ENCODE measurements at places on chromosomes 5 and 9.

- no peak for DNase-seq
Observed at GRCh38 chr9:34741628-34742027, 31.7 kb upstream of the CCL21 start.

DNA sequence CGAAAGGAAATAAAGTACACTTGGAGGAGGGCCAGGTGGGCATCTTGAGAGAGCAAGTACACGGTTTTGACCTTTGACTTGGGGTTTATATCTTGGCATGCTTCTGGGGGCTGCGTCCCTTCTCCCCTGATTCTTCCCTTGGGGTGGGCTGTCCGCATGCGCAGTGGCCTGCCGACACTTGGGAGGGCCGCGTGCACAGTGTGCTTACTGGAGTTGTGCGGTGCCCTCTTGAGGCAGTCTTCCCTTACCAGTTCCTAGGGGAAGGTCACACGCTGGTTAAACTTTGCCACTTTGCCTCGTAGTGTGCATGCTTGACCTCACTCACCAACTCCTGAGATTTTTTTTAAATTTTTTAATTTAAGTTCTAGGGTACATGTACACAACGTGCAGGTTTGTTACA, 4.3 kb upstream of the CLPTM1L start:
- no peak for DNase-seq

DNA sequence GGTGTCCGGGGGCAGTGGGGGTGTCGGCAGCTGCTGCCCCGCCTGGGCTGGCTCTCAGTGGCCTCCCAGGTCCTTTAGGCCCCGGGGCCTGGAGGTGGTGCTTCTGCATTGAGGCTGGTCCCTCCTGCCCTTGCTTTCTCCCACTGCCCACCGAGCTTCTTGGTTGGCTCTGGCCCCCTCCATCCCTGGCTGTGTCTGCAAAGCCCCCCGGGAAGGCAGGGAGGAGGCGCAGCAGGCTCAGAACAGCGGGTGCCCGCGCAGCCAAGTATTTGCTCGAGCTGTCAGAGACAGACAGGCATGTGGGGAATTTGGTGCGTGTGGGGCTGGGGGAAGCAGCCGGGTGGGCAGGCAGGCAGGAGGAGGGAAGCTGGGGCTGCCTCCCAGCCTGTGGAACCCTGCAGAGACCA, 11.5 kb downstream of the CXXC5 start:
- no peak for DNase-seq

GRCh38 chr9:21935631-21936030, 58.6 kb downstream of the CDKN2A start:
- DNase-seq: no peak

DNA sequence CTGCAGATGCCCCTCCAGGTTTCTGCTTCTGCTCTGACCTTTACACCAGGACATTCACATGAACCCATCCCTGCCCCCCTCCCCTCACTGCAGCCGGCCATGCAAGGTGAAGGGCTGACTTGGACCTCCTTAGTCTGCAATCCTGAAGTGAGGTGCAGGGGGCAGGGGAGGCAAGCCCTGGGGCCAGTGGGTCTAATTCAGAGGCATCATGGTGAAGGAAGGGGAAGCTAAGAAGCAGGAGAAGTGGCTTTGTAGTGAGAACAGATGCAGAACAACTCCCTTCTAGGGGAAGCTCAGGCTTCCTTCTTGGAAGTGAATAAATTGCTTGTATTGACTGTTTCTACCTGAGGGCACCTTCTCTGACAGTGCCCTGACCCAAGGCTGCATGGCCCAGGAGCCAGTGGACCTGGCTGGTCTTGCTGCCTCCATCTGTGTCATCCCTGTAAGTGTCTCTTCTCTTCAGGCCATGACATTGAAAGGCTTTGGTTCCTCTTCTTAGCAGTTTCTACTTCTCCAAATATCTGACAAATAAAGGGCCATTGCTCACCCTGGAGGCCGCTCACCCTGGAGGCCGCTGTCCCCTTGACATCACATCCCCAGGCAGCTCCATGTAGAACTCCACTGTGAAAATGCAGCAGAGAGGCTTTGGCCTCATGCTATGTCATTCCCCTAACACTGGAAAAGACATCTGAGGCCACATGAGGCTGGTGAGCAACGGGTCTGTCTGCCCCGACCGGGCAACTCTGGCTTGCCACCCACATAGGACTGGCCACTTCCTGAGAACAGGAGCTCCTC, 55.3 kb downstream of the GADD45G start:
- DNase-seq: no peak

DNA sequence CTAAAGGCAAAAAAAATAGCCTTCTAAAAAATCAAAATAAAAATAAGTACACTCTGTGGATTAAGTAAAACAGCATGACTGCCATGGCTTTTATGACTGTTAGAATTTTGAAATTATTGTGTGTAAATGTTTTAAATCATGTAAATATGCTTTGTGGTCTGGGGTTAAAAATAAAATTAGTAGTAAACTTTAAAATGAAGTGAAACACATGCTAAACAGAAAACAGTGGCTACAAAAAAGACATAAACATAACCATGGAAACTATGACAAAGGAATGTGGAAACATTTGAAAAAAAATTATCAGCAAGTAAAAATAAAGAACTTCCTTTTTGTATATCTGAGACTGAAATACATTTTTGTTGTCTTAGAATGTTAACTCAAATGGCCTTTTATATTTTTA, 134.5 kb upstream of the SPEF2 start:
- DNase-seq: no peak

- no peak for DNase-seq
Observed at GRCh38 chr9:113525205-113525604, 61.7 kb downstream of the RGS3 start.

DNA sequence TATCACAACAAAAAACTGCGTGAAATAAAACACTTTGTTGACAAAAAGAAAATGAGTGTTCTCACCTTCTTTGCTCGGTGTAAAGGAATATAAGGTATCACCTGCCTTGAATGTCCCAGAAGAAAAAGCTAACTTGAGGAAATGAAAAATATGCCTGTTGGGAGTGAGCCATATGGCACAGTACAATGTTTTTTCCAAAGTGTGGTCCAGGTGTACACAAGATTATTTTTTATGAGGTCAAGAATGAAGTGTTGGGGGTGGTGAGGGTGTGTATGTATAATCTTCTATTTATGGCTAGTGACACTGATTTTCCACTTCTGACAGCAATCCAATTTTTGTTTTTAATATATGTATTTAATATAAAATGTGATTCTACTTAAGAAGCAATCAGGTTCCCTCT, 134.4 kb downstream of the RFX3 start:
- DNase-seq: no peak

DNA sequence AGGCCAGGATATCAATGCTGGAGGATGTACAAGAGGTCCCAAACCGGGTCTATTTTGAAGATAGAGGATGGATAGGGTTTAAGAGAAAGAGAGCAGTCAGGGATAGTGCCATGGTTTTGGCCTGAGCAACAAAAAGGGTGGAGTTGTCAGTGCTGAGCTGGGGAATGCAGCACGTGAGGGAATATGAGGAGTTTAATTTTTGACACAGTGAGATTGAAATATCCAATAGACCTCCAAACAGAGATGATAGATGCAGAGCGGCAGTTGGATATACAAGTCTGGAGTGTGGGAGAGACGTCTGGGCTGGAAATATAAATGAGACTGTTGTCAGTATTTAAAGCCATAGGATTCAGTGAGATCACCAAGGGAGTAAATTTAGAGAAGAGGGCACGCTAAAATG, 136.7 kb upstream of the EFNA5 start:
- no peak for DNase-seq

DNA sequence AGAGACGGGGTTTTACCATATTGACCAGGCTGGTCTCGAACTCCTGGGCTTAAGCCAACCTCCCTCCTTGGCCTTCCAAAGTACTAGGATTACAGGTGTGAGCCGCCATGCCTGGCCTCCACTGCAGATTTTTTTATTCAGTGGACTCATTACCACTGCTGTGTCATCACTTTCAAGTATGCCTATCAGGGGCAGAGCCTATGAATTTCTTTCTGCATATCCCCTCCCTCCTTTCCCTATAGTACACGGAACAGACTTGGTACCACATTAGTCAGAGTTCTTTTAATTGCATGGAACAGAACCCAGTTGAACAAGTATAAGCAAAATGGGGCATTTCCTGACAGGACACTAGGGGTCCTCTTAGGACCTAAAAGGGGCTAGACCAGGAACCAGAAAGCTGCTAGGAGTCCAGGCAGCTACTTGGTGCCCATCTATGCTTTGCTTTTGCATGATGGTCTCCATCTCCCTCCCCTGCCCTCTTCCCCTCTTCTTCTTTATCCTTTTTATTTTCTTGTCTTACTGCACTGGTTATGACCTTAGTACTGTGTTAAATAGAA, 5.8 kb downstream of the BSPRY start:
- DNase-seq: no peak

GRCh38 chr9:136138566-136138965, 19.9 kb upstream of the TMEM250 start:
- peak; percentile 69 for DNase-seq

- no peak for DNase-seq
Observed at GRCh38 chr9:120431268-120431667, 148.7 kb downstream of the CDK5RAP2 start.

- no peak for DNase-seq
Observed at GRCh38 chr5:171978519-171978918, 27.9 kb downstream of the FBXW11 start.

DNA sequence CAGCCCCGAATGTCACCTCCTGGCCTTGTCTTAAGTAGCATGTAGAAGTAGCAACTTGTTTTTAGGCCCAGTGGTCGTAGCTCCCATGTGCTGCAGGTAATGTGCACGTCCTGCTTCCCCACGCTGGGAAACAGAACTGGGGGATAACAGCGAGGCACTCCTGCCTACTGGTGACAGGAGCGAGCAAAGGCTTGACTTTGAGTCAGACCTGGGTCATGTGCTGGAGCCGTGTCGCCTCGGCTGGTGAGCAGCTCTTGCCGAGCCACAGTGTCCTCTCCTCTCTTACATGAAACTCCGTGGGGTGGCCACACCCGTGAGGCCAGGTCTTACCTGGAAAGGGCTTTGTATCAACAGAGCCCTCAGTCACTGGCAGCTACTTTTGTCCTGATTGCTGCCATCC, 17.5 kb upstream of the POMT1 start:
- no peak for DNase-seq

DNA sequence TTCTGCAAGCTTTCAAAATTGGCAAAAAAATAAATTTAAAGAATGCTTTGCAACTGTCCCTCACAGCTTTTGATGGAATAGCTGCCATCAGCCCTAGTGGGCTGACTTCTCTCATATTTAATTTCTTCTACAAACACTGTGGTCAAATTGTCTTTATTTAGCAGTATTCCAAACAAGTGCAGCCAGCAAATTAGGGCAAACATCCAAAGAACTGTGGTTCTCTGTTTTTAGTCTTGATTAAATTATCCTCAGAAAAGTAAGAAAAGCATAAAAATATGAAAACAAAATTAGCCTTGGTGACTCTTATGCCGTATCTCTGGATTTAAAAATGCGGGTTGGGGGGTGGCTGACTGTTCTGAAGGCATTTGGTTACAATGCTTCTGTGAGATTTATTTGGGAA, 95.8 kb upstream of the RETREG1 start:
- DNase-seq: no peak

- peak; percentile 32 for DNase-seq
Observed at GRCh38 chr9:27726244-27727081, 153.2 kb upstream of the C9orf72 start.

GRCh38 chr5:93058309-93058708, 522.7 kb downstream of the NR2F1-AS1 start:
- DNase-seq: no peak

- no peak for DNase-seq
Observed at GRCh38 chr9:26418480-26418879, 474.1 kb downstream of the CAAP1 start.

DNA sequence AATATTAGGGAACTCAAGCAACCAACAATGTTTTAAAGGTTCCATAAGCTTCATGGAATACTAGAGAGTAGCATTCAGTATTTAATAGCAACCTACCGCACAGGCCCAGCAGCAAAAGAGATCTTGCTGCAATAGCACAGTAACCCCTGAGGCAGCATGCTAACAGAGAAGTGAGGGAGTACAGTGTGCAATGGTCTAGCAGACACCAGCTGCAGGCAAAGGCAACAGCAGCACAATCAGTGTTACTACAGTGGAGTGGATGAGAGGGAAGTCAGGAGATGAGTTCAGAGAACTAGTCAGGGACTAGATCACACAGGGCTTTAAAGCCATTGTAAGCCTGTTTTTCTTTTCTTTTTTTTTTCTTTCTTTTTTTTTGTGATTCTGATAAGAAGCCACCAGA, 2.8 kb downstream of the TICAM2 start:
- DNase-seq: peak; percentile 3

DNA sequence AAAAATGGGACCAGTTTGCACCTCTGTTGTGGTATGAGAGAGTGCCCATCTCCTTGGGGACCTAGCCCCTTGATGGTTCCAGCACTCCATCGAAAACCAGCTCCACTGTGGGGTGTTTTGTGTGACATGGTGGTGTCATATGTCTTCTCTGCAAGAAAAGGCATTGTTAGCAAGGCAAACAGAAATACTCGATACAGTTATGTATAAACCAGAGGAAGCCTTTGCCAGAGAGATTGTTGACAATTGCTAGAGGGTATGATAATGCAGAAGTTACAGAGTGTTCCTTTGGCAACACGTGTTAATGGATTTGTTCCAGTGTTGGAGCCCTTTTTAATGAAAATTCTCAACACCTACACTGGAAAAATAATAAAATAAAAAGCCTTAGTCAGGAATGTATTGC, 270.4 kb upstream of the DMRT1 start:
- DNase-seq: no peak

DNA sequence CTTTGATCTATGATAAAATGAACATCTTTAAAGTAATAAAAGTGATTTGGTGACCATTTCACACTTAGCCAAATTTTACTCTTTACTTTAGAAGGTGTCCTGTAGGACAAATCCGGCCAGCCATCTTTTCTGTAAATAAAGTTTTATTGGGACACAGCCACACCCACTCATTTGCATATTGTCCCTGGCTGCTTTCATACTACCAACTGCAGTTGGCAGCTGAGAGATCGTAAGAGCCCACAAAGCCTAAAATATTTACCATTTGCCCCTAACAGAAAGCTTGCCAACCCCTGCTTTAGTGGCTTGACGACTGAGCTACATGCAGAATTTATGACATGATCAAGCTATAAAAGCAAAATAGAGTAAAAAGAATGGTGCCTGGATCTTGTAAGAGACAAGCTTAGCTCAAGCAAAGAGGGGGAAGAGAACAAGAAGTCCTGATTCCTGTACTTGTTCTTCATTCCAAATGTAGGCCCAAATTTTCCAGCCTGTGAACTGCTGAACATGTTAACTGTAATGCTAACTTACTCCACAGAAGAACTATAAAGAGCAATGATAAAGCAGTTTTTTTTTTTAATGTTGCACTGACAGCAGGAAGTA, 7.4 kb upstream of the FBXO10 start:
- no peak for DNase-seq

DNA sequence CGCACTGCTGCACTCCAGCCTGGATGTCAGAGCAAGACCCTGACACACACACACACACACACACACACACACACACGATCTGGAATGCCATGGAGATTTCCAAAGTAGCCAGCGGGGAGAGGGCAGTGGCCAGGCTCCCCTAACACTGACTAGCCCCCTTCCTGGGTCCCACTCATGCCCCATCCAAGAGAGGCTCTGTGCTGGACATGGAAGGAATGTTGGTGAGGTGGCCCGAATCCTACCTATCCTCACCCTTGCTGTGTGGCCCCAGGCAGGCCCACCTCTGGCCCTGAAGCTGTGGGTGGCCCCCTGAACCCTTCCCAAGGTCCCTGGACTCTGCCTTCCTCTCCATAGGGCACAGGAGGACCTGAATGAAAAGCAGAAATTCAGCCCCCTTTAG, 7.3 kb downstream of the BRD3 start:
- no peak for DNase-seq

- DNase-seq: no peak
Observed at GRCh38 chr9:10041726-10042229, 571.0 kb downstream of the PTPRD start.

GRCh38 chr5:81838307-81838906, 87.5 kb upstream of the SSBP2 start:
- peak; percentile 44 for DNase-seq

- DNase-seq: no peak
Observed at GRCh38 chr5:94692581-94692980, 74.1 kb downstream of the SLF1 start.
